Hematopoietic multipotent progenitor cell treated with erythropoietin and hydrocortisone succinate and interleukin-3 and kit ligand, for 6 days (in vitro differentiated cells): ENCODE measurements at places on chromosomes 7 and 10.

GRCh38 chr7:45325378-45325777 lies 167.8 kb downstream of the RAMP3 start:
- DNase-seq: no peak

GRCh38 chr10:70492786-70493659 lies 14.5 kb downstream of the PALD1 start:
- DNase-seq: peak; percentile 57

DNA sequence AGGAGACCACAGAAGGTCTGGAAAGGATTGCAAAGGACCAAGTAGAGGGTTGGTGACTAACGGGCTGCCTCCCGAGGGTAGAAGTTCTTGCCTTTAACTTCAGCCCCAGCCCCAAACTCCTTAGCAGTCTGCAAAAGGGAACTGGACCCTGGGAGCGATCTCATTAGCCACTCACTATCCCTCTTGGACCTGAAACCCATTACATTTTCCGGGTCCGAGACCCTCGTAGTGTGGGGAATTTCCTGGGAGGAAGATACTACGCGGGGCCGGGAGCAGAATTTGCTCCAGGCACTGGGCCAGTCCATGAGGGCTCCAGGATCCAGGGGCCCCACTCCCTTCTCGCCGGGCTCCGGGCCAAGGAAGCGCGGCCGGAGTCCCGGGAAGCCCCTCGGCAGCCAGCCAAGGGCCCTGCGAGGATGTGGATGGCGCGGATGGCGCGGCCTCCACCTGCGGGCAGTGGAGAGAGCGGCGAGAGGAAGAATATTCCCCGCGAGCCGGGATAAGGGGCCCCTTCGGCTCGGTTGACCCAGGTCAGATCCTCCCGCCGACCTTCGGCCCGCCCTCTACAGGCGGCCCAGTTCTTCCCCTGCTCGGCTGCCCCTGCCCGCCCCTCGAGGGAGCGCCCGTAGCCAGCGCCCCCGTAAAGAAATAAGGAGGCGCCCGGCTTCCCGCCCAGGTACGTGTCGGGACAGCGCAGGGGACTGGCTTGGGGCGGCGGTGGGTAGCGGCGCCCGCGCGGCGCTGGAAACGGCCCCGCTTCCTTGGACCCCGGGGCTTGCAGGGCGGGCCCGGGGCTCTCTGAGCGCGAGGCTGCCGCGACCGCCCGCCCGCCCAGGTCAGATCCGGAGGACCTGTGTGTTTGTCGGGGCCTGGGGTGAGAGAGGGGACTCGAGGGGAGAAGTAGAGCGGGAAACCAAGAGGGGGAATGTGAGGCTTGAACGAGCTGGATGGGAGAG lies at the start of gene MYO3A:
MYO3A (plus strand) TSS at position 577 of the 956 bp plus-strand sequence. CDS start 17,882 bp downstream, outside the sequence.
- no peak for DNase-seq

DNA sequence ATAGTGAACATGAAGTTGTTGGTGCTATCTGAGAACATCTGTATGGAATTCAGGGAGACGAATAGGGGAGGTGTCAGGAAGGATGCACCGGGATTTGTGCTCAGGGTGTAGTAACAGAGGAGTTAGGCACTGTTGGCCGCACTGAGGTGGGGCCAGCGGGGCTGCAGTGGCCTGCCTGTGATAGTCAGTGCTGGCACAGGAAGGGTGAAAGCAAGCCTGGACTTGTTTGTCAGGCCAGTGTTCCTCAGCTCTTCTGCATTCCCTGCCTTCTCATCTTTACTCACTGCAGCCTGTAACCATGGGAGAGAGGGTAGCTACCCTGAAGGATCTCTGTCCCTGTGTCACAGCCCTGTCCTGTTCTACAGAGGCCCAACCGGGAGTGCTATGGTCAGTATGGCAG lies 81.3 kb downstream of the SH2D4B start:
- DNase-seq: no peak

DNA sequence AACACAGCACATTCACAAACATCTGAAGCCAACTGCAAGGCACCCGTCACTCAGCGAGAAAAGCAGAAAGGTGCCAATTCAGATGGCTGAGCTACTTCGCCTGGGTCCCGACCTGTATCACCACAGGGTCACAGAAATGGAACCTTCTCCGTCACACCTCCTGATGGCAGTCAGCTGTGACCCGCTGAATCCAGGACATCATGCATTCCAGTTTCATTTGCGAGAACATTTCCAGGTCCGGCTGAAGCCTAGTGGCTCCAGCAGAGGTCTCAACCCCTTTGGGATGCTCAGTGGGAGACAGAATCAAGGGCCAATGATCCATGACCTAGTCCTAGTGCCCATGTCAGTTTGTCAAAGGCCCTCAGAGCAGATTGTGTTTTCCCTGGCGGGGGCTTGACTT lies 193.6 kb upstream of the KLF14 start:
- no peak for DNase-seq

DNA sequence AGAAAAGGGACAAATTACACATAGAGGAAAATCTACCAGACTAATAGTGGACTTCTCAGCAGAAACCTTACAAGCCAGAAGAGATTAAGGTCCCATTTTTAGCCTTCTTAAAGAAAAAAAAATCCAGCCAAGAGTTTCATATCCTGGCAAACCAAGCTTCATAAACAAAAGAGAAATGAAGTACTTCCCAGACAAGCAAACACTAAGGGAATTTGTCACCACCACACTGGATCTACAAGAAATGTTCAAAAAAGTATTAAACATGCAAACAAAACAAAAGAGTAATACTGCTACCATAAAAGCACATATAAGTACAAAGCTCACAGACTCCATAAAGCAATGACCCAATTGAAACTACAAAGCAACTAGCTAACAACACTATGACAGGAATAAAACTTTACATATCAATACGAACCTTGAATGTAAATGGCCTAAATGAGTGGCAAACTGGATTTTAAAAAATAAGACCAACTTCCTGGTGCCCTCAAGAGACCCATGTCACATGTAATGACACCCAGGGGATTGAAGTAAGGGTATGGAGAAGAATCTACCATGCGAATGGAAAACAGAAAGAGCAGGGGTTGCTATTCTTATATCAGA lies 260.7 kb upstream of the PPP2R2D start:
- no peak for DNase-seq

DNA sequence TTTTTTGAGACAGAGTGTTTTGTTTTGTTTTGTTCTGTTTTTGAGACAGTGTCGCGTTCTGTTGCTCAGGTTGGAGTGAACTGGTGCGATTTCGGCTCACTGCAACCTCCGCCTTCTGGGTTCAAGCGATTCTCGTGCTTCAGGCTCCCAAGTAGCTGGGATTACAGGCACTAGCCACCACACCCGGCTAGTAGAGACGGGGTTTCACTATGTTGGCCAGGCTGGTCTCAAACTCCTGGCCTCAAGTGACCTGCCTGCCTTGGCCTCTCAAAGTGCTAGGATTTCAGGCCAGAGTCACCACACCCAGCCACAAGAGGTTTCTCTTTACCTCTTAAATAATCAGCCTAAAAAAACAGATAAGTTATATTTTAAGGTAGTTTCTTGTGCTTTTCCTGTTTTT lies 8.7 kb upstream of the ARHGAP12 start:
- no peak for DNase-seq

DNA sequence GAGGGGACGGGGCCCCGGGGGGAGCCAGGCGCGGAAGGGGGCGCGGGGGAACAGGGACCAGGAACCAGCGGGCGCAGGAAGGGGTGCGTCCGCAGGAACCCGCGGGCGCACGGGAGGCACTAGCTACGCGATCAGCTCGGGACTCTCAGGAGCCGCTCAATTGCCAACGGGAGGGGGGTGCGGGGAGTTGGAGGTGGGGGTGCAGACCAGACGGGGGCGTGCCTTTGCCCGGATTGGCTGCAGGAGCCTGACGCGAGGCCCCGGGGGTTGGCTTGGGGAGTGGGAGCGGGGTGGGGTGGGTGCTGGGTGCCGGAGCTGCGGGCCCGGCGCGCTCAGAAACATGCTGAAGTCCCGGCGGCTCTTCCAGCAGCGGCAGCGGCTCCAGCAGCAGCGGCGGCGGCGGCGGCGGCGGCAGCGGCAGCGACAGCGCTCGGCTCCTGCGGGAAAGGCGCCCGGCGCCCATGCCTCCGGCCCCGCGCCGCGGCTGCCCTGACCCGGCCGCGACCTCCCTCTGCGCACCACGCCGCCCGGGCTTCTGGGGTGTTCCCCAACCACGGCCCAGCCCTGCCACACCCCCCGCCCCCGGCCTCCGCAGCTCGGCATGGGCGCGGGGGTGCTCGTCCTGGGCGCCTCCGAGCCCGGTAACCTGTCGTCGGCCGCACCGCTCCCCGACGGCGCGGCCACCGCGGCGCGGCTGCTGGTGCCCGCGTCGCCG lies at the start of gene ADRB1:
ADRB1 (plus strand) TSS at position 335 of the 715 bp plus-strand sequence; CDS start at position 602, 267 bp downstream.
- DNase-seq: peak; percentile 50

GRCh38 chr7:137434946-137435345 lies 91.4 kb upstream of the PTN start:
- DNase-seq: no peak

DNA sequence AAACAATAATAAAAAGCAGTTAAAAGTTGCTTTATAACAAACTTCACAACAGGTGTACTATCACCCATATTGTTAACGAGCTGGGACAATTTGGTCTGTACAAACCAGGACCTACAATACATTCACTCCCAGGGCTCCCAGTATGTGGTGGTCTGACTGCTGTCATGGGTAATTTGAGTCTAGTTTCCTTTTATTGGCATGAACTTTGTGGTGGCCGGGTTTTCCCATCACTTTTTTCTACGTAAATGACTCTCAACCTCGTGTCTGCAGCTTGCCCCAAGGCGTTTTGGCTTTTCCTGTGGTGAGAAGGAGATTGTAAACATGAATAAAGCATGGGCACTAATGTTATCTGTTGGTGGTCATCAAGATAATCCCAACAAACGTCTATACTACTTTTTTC lies 118.7 kb upstream of the CDK6 start:
- no peak for DNase-seq

GRCh38 chr10:84149854-84150253 lies 10.5 kb downstream of the GHITM start:
- DNase-seq: no peak

DNA sequence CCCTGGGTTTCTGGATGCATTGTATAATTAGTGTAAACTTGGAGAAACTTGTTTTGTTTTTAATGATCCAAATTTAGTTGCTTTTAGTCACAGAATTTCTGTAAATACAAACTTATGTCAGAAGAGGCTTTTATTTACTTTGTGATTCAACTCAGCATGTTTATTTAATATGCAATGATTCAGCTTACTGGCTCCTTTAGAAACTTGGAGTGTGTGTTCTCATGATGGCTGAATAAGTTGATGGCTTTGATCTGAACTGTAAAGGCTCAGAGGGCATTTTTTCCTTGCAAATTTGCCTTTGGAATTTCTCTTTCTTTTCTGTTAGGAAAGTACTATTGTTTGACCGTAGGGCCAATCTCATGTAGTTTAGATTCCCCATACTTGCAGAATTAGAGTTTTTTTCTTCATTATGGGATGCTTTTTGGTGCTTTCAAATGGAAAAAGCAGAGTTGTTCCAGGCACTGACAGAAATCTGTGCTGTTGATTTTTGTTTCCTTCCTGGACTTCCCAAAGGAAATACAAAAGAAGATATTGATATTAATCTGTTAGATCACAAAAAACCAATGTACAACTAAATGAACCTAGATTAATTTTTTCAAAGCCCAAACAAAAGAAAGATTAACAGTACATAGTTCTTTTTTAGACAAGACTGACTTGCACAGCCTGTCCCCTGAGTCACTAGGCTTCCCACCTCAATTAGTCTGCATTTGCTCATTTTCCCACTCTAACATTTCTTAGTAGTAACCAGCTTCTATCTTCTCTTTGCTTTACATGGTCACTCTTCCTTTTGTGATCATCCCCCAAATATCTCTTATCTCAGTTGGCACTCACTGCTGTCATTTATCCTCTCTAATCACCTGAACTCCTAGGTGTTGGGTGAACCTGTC lies 96.8 kb upstream of the AGR3 start:
- DNase-seq: no peak

GRCh38 chr7:21084286-21084685 lies 297.6 kb upstream of the SP8 start:
- DNase-seq: no peak

DNA sequence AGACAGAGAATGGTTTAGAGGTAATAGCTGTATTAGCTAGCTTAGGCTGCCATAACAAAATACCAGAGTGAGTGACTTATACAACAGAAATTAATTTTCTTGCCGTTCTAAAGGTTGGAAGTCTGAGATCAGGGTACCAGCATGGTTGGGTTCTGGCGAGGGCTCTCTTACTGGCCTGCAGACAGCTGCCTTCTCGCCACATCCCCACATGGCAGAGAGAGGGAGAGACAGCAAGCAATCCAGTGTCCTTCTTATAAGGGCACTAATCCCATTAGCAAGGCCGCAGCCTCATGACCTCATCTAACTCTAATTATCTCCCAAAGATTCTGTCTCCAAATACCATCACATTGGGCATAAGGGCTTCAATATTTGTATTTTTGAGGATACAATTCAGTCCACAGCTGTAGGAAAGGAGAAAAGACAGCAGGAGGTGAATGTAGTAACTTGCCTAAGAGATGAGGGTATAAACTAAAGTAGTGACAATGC lies 3.6 kb upstream of the STAM start:
- DNase-seq: no peak

- DNase-seq: no peak
These were observed 11.1 kb upstream of the ACSL5 start for GRCh38 chr10:112362833-112363232.

GRCh38 chr7:48759431-48760080 lies 164.8 kb upstream of the CDC14C start:
- DNase-seq: no peak

DNA sequence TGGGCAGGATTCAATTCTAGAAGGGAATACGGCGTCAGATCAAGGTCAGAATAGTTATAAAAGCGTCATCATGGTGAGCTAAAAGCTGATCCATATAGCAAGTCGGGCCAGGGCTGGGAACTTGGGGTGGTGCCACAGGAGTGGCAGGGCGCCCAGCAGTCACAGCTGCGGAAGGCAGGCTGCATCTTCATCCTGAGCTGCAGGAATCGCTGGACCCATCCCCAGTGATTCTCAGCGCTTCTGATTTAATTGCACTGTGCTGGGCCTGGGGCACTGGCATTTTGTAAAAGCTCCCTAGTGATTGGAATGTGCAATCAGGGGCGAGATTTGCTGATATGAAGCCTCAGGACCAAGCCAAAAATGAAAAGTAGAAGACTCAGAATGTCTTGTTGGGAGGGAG lies 135.3 kb downstream of the CTTNBP2 start:
- no peak for DNase-seq

GRCh38 chr10:7561216-7561893 lies 105.4 kb downstream of the ITIH5 start:
- no peak for DNase-seq
